ENCODE measurements at places on chromosomes 11 and 22.

DNA sequence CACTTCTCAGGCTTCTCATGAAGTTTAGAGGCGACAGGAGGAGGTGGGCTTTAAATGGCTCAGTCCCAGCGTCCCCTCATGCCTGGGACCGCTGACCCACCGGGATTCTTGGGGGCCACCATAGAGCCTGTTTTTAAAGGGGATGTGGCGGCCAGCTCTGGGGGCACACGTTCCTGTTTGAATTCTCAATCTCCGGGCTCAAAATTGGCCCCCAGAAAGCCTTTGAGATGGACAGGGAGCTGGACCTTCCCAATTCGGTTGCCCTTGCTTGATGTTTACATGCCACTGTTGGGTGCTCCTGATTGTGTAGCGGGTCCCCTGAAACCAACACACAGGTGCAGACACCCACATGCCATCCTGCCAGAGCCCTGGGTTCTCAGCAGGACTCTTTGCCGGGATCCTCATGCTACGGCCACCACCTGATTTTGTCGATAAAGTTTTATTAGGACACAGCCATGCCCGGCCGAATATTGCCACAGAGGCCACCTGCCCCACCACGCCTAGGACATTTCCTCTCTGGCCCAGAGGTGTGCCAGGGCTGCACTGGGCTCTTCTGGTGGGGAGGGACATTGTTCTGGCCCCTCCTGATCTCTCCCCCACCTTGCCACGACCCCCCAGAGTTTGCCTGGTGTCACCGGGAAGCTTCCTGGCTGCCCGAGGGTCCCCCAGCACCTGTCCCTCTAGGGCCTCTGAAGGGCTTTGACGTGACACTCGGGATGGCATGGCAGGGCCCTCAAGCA, 71.6 kb downstream of the KCNQ1 start:
- DNase-seq = no peak

GRCh38 chr11:57210781-57211180, 26.3 kb downstream of the APLNR start:
- no peak for DNase-seq

GRCh38 chr11:119363081-119363850, 16.8 kb upstream of the MFRP start:
- DNase-seq = no peak

DNA sequence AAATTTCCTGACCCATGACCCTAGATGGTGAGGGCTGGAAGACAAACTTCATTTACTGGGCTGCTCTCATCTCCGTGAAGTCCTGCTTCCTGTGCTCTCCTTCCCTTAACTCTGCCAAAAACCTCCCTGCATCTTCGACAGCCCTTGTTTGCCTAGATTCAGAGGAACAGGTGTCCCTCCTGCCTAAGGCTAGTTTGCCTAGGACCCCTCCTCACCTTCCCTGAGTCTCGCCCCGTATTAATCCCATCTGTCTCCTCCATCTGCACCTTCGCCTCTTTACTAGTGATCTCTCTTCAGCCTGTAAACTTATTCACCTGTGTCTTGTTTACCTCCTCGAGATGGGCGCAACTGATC, 33.1 kb downstream of the EIF3F start:
- no peak for DNase-seq

DNA sequence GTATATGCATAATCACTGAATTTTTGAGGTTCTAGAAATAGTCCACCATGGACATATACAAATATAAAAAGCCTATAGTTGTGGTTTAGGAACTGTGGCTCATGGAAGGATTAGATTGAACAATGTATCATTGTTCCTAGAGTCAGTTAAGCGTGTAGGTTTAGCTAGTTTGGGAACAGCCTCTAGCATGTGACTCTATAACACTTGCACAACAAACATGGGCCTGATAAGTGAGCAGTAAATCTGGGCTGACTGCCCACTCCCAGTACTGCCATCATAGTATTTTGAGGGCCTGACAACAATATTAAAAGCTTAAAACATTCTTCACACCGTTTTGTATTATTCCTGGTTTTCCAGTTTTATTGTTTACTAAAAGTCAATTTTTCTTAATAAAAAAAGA, 47.0 kb downstream of the YAP1 start:
- no peak for DNase-seq

DNA sequence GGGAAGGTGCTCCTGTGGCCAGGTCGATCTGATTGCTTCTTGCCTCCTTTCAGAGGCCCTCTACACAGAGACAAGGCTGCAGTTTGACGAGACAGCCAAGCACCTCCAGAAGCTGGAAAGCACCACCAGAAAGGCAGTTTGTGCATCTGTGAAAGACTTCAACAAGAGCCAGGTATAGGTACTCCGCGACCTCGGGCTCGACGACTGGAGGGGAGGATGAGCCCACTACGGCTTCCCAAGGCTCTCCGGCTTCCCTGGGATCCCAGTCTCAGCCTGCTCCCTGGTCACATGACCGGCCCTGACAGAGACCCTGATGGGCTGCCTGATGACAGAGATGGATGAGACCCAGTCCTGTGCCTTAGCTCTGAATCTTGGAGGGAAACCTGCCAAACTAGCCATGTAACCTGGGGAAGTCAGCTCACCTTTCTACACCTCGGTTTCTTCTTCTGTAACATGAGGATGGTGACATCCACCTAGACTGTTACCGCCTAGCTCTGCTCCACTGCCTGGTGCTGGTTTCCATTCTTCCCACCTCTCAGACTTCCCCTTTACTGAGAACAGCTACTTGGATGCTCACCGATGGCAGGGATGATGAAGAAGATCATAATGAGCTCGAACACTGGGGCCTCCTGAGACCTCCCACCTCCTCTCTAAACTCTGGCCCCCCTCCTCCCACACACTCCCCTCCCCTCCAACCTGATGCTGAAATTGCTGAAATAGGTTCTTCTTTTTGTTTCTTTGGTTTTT, 8.9 kb downstream of the RIBC2 start:
- no peak for DNase-seq

DNA sequence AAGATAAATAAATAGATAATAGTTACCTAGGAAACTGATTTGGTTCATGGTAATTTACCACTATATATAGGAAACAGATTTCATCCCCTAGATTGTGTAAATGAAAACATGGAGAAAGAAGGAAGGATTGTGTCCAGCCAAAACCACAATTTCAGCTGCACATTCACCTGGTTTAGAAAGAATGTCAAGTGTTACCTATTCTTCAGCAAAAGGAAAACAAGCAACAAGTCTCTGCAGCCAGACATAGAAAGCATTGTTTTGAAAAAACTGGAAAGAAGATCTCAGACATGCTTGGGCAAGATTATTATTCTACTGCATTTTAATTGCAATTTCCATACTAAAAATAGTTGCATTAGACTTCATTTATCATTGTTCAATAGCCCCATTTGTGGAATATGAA, 8.8 kb upstream of the BMAL1 start:
- no peak for DNase-seq

DNA sequence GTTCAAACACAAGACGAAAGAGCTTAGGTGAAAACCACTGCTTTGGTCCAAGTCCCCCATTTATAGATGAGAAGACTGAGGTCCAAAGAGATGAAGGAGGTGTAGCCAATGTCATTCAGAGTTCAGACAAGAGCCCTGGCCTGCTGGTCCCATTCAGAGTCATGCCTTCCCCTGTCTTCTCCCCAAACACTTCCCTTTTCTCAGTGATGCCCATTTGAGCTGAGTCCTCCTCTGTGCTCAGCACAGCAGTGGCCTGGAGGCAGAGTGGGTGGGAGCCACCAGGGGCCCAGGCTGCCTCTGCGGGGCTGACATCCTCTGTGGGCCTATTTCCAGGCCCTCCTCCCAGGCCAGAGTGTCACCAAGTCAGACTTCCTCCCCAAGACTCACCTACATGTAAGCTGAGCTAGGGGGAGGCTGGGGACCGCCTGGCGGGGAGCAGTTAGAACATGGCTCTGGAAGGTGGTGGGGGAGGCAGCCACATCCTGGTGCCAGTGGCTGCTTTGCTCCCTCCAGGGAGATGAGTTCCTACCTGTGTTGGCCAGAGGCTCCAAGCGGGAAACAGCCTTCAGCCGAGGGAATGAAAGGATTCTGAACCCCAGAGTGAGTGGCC, 22.4 kb upstream of the LRRC10B start:
- DNase-seq = no peak

- no peak for DNase-seq
These were observed 95.3 kb upstream of the TBCEL start for GRCh38 chr11:120928627-120929026.

DNA sequence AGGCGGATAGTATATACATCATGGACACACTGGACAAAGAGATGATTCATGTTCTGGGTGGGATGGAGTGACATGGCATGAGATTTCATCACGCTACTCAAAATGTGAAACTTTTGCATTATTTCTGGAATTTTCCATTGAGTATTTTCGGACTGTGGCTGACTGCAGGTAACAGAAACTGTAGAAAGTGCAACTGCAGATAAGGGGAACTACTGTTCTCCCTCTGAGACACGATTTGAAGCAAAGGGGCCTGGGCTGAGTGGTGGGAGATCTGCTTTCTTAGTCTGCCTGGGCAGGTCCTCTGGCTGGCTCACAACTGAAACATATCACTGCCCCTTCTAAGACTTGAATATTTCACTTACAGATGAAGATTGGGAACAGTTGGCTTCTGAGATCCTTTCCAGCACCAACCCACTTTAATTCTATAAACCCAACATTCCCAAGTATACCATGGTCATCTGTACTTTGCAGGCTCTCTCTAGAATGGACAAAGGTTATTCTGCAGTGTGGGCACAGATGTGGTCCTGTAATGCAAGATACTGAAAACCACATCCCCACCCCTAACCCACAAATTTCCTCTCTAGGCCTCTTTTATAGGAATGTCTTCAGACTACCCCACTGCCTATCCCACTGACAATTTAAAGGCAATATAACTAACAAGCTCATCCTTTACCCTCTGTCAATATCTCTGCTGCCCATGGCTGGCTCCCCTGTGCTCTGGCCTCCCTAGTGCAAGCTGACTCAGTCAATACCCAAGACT, 121.1 kb downstream of the KCNC1 start:
- no peak for DNase-seq

DNA sequence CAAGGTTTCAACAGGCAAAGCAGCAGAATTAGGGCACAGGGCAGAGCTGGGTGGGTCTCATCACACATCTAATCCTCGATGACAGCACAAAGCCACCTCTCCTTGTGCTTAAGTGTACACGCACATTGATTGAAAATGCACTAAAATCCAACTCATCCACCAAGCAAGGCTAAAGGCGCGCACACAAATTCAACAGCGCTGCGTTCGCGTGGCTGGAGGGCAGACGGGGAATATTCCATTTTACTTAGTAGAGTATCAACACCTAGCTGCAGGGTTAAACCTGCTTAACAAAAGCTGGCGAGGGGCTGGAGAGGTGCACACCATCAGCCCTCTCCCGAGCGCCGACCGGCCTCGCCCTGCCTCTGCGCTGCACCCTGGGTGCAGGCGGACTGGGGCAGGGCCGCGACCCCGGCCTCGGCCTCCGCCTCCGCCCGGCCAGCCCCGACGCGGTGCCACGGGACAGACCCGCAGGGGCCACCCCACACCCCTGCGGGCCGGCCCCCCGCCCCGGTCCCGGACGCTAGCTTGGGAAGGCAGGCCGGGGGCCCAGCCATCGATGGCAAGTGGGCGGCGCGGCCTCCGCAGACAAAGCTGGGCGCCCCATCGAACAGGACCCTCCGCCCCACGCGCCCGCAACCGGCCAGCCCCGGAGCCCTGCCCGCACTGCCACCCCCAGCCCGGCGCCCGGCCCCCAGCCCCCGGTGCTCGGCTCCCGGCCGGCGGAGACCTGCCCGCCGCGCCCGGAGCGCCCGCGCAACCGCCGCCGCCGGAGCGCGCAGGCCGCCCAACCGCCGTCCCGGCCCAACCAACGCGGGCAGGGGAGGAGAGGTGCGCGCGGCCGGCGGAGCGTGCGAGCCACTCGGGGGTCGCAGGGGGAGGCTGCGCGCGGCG, 929 bp downstream of the PRDM10 start:
- DNase-seq = peak; percentile 61

- DNase-seq = no peak
These were observed 4.9 kb downstream of the SULT4A1 start for GRCh38 chr22:43857367-43857766.

- no peak for DNase-seq
These were observed 47.0 kb upstream of the PSMA1 start for GRCh38 chr11:14567064-14567651.

- no peak for DNase-seq
These were observed 194.9 kb downstream of the SWAP70 start for GRCh38 chr11:9858822-9859221.

GRCh38 chr11:37544491-37544890, 946.5 kb upstream of the RAG2 start:
- no peak for DNase-seq

- DNase-seq = no peak
These were observed 158.1 kb downstream of the FBXO7 start for GRCh38 chr22:32632512-32633315.

DNA sequence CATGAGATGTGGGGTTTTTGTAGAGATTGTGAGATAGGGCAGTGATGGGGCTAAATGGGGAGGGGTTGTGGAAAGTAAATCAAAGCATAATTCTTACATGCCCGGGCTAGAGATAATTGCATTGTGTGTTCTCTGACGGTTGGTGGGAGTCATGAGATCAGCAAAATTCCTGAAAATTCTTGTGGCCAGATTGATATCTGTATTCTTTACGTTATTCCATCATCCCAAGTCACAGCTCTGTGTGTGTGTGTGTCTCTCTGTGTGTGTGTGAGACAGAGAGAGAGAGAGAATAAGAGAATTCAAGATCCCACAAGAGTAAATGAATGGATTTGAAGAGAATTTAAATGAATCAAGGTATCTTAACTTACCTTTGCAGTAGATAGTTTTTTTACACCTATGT, 138.6 kb upstream of the ARHGAP20 start:
- no peak for DNase-seq

DNA sequence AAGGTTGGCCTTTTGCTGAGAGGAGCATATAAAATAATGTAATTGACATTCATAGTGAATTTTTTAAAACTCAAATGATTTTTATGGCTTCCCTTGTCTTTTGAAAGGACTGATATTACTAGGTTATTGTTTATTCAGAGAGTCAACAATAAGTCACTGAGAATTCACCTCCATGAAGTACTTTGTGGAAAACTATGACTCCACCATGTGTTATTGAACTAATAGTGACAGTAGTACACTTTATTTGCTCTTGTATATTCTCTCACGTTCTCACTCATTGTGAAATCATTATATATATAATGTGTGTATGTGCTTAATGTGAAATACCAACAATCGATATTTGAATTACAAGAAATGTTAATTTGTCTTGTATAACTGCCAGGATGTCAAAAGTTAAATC, 267.4 kb upstream of the CCDC179 start:
- DNase-seq = no peak

- DNase-seq = no peak
These were observed 299.9 kb downstream of the DCDC1 start for GRCh38 chr11:31069447-31070205.
